Right lung (tissue), 10 donors: ENCODE measurements at places on chromosomes 5 and 9. TPM values are rescaled to one million over a fixed set of nuclear protein-coding genes. Genes with fewer than 3 reads are reported as not detected.

- DNase-seq: no peak
Measured at GRCh38 chr5:145689235-145689634, 145.9 kb downstream of the PRELID2 start.

- peak; percentile 46 for DNase-seq
Measured at GRCh38 chr5:32589942-32590869, 4.8 kb downstream of the SUB1 start.

DNA sequence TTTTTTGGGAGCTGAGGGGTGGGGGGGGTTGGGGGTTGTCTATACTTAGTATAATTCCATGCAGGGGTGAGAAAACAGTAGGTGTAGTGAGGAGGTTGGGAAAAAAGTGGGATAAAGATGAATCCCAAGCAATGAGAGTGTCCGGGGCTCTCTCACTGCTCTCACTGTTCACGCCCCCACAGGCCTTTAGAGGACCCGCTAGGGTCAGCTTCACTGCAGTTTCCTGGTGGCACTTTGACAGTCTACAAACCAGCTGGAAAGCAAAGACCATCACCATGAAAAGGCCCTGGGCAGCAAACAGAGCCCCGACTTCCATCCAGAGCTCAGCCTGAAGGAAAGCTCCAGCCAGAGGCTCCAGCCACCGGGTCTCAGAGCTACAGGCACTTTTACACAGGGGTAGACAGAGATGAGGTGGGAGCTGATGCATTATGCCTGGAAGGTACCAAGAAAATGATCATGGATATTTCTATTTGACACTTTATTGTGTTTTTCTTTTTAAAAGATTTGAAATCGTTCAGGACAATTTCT, 355.1 kb downstream of the ADAMTS6 start:
- DNase-seq: peak; percentile 50

DNA sequence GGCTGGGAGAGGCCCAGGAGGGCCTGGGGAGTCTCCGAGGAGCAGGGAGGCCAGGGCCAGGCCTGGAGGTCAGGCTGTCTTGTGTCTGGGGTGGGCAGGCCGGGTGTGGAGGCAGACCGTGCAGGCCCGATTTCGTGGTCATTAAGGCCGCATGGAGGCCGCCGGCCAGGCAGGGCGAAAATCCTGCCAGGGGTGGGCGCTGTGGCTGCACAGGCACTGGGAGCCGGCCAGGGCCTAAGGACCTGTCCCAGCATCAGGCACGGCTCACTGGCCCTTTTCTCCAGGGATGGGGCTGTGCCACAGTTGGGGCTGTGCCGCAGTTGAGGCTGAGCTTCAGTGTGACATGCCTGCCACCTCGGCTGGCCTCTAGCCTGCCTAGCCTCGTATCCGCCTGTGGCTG, 35.9 kb downstream of the ASS1 start:
- DNase-seq: no peak

The CTSV gene
- 3.2 TPM for polyA plus RNA-seq

The SPATA31A3 gene
- polyA plus RNA-seq: not detected
